MV-4-11 (cell line): ENCODE measurements at places on chromosomes 2 and 18.

GRCh38 chr18:59884351-59884750 is 15.4 kb upstream of the PMAIP1 start:
- no peak for DNase-seq

DNA sequence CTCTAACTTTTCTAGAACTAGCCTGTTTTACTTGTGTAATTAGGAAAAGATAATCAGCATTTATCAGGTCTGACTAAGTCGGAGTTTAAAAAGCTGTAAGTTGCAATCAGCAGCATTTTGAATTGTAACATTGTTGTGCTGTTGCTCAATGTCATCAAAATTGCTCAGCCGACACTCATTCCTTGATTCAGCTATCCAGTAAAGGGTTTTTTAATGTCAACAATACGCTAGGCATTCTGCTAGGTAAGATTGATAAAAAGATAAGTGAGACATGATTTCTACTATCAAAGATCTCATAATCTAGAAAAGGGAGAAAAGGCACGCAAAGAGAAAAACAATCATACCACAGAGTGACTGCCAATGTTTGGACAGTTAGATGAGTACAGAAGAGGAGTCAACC is 327.1 kb upstream of the CDH2 start:
- DNase-seq = no peak

DNA sequence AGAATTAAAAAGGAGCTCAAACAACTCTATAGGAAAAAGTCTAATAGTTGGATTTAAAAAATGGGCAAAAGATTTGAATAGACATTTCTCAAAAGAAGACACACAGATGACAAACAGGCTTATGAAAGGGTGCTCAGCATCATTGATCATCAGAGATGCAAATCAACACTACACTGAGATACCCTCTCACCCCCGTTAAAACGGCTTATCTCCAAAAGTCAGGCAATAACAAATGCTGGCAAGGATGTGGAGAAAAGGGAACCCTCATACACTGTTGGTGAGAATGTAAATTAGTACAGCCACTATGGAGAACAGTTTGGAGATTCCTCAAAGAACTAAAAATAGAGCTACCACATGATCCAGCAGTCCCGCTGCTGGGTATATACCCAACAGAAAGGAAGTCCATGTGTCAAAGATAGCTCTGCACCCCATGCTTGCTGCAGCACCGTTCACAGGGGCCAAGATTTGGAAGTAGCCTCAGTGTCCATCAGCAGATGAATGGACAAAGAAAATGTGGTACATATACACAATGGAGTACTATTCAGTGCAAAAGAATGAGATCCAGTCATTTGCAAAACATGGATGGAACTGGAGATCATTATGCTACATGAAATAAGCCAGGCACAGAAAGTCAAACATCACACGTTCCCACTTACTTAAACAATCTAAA is 46.7 kb upstream of the B3GNT7 start:
- DNase-seq = peak; percentile 50

- DNase-seq = no peak
These were observed 807 bp upstream of the NEU4 start for GRCh38 chr2:241808051-241808720.

GRCh38 chr18:13661779-13662256 is 64.5 kb downstream of the FAM210A start:
- DNase-seq = no peak

DNA sequence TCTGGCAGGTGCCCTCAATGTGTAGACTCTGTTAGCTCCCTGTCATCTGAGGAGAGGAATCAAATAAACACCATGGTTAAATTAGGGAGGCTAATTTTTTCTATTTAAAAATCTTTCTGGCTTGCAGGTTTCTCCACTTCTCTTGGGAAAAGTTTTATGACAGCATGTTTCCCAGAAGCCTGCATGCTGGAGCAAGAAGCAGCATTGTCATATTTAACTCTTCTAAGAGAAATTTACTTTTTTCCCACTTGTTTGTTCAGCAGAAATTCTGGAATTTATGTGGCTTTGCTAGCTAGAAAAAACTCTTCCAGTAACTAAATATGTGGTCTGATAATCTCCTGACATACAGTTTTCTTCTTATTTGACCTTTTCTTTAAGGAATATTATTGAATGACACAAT is 230.5 kb downstream of the PARD3B start:
- DNase-seq = no peak

GRCh38 chr2:161063157-161063945 is 96.9 kb upstream of the TANK start:
- DNase-seq = peak; percentile 61

DNA sequence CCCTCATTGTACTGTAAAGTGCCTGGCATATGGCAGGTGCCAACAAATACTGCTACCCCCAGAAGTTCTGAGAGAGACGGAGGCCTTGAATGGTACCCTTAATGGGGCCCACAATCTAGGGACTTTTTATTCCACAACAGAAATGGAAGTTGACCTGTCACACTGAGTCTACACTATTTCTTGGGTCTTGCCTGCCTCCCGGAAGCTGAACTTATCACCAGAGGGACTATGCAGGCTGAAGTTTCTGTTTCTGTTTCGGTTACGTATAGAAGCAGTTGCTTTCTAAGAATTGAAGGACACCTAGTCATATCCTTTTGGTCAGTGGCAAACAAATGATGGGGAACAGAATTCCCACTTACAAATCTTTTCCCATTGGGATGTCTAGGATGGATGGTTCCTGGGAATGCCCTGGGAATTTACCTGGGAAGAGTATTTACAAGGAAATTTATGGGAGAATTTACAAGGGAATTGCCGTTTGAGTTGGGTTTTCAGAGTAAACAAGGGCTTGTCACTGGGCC is 74.2 kb downstream of the HS1BP3 start:
- peak; percentile 75 for DNase-seq

DNA sequence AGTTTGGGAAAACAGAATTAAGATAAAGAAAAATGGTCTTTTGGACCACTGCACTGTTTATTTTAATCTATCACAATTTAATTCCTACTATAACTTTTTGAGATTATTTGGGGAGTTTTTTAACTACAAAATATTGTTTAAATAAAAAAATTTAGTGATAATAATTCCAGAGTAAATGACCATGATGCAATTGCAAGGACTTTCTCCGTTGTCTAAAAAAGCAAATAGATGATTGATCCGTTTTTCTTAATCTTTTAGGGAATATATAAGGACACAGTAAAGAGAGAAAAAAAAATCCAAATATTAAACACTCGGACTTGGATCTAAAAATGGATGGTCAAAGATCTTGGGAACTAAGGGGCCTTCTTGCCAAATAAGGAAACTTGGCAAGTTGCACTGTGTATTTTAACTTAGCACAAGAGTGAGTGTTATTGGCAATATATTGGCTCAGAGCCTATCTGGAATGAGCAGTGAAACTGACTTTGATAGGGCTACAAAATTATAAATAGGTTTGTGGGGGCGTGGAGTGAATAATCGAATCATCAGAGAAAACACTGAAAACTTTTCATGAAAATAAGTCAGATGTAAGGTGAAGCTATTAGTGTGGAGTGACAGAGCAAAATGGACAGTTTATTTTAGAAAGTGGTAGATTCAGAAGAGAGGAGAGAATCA is 2.0 kb downstream of the MAP3K20 start:
- peak; percentile 34 for DNase-seq

- DNase-seq = no peak
These were observed 388.9 kb downstream of the SETBP1 start for GRCh38 chr18:45069546-45069945.

- no peak for DNase-seq
These were observed 214.4 kb downstream of the ZNF385B start for GRCh38 chr2:179646862-179647587.

GRCh38 chr2:235114286-235114685 is 162.5 kb downstream of the SH3BP4 start:
- DNase-seq = no peak

DNA sequence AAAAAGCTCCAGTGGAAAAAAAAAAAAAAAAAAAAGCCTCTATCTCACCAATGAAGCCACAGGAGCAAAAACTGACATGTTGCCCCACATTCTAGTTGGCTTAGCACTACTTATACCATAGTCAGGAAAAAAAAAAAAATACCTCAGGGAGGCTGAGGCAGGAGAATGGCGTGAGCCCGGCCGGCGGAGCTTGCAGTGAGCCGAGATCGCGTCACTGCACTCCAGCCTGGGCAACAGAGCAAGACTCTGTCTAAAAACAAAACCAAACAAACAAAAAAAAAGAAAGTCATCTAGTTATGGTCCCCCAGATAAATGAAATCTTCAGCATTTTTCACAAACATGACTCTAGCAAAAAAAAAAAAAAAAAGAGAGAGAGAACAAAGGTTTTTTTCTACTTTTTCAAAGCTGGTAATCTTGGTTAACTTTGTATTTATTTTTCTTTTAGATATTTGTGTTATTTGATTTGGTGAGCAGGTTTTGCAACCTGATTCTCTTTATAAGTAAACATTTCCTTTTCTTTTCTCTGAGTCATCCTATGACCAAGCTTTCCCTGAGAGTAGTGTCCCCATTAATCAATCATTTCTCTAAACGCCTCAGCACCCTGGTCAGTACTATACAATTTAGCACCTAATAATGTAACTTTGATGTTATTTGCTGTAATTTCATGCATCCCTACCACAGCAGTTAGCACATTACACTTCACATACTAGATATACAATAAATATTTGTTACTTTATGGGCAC is 273.7 kb upstream of the PIK3C3 start:
- DNase-seq = no peak
